ENCODE measurements at places on chromosomes 4 and X.

DNA sequence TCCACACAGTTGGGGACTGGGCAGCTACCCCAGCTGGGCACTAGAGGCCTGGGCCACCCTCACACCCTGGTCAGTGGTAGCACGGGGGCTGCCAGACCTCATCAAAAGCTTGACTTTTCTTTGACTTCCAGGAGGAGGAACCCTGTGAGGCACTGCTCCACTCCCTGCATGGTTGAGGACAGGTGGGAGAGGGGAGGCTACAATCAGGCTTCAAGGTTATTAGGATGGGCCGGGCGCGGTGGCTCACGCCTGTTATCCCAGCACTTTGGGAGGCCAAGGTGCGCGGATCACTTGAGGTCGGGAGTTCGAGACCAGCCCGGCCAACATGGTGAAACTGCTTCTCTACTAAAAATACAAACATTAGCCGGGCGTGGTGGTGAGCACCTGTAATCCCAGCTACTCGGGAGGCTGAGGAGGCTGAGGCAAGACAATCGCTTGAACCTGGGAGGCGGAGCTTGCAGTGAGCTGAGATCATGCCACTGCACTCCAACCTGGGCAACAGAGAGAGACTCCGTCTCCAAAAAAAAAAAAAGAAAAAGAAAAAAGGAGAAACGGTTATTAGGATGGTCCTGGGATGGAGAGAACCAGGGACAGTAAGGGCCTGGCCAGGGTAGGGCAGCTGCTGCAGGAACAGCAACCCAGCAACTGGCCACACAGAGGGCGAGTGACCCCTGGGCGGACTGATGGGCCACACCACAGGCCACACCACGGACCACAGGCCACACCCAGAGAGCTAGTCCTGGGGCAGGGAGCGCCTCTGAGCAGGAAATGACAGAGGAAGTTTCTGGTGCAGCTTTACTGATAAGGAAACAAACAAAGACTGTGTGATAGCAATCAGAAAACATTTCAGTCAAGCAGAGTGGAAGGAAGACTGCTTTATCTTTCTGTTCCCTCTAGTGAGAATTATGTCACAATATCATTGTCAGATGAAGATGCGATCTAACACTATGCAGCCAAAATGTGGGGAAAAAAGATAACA, 20.5 kb upstream of the OPN1LW start:
- no peak overlapping the region for H3K27ac ChIP-seq
- peaks cover 13% of the 10 kb centered on the region for H3K4me1 ChIP-seq
- no peaks in the 10 kb centered on the region for H3K27me3 ChIP-seq

GRCh38 chr4:84496706-84497503, 2.2 kb downstream of the NKX6-1 start:
- H3K4me1 ChIP-seq, result peaks cover 33% of the 10 kb centered on the region
- H3K4me3 ChIP-seq, result peak overlapping the region; percentile 56
- no peaks in the 10 kb centered on the region for H3K36me3 ChIP-seq

GRCh38 chrX:24219320-24219719, 69.8 kb downstream of the ZFX start:
- H3K27ac ChIP-seq, result no peak overlapping the region
- DNase-seq, result no peak
- H3K4me3 ChIP-seq, result no peak overlapping the region
- H3K4me1 ChIP-seq, result peaks cover 44% of the 10 kb centered on the region
- H3K36me3 ChIP-seq, result peaks cover 4% of the 10 kb centered on the region
- no peaks in the 10 kb centered on the region for H3K27me3 ChIP-seq

DNA sequence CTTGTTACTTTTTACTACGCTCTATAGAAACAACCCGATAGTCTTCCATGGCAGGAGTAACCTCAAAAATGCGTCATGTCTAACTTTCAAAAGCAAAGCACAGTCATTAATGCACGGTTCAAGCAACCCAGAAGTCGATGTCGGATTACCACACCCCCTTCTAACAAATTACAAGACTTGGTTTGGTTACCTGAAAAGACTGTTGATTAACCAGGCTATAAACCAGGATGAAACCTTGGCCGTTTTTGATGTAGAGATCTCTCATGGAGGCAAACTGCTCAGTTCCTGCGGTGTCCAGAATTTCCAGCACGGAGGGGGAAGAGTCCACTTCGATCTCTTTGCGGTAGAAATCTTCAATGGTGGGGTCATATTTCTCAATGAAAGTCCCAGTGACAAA, 2.4 kb downstream of the RAP2C start:
- H3K27ac ChIP-seq, result peak overlapping the region; percentile 99
- no peaks in the 10 kb centered on the region for H3K27me3 ChIP-seq
- H3K4me1 ChIP-seq, result peaks cover 55% of the 10 kb centered on the region

- H3K27ac ChIP-seq, result no peak overlapping the region
- no peaks in the 10 kb centered on the region for H3K36me3 ChIP-seq
- DNase-seq, result no peak
- no peaks in the 10 kb centered on the region for H3K27me3 ChIP-seq
- no peaks in the 10 kb centered on the region for H3K4me1 ChIP-seq
- H3K4me3 ChIP-seq, result no peak overlapping the region
Observed at GRCh38 chrX:128897621-128898020, 625.7 kb downstream of the SMARCA1 start.

DNA sequence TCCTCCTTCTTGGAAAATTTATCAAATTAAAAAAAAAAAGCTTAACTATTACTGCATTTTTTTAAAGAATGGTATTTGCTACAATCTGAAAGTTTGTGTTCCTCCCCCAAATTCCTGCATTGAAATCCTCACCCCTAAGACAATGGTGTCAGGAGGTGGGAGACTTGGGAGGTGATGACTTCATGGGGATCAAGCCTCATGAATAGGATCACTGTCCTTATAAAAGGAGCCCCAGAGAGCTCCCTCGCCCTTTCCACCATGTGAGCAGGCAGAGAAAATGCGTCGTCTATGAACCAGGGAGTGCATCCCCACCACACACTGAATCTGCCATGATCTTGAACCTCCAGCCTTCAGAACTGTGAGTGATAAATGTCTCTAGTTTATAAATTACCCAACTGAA, 38.0 kb downstream of the DHRSX start:
- H3K4me3 ChIP-seq, result no peak overlapping the region
- peaks cover 12% of the 10 kb centered on the region for H3K4me1 ChIP-seq
- DNase-seq, result no peak
- H3K27ac ChIP-seq, result peak overlapping the region; percentile 82
- H3K27me3 ChIP-seq, result no peaks in the 10 kb centered on the region

DNA sequence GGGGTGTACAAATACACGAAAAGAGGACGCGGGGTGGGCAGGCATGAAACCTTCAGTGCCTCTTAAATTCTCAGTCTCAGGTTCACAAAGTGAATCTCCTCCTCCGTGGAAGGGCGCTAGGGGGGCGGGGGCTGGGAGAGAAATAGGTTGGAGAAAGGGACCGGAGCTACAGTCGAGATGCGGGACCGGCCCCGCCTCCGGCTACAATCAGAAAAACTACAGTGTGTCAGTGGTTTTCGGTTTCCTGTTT, 3.4 kb downstream of the MAML3 start:
- peak; percentile 84 for DNase-seq
- no peaks in the 10 kb centered on the region for H3K36me3 ChIP-seq
- H3K4me3 ChIP-seq, result peak overlapping the region; percentile 95

DNA sequence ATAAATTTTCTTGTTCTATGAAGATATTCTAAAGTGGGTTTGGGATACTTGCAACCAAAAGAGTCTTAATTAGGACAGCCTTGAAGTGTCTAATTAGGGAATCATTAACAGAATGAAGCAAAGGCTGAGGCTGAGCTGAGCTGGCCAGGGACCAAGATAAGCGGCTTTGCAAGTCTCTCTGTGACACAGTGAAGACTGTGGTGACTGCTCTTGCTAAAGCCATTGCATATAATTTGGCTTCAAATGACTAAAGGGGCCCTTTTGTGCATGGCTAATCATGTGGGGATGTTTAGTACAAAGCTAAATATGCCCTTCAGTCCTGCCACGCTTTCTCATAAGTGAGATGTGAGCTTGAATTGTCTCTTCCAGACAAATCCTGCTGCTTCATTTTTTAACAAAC, 31.2 kb upstream of the GYPA start:
- peaks cover 15% of the 10 kb centered on the region for H3K4me1 ChIP-seq
- no peak overlapping the region for H3K27ac ChIP-seq
- no peak for DNase-seq
- H3K36me3 ChIP-seq, result no peaks in the 10 kb centered on the region
- peaks cover 13% of the 10 kb centered on the region for H3K27me3 ChIP-seq

GRCh38 chr4:166324321-166324720, 451.3 kb downstream of the TLL1 start:
- no peak overlapping the region for H3K27ac ChIP-seq
- H3K27me3 ChIP-seq, result no peaks in the 10 kb centered on the region
- peaks cover under 1% of the 10 kb centered on the region for H3K4me1 ChIP-seq
- H3K4me3 ChIP-seq, result no peak overlapping the region
- H3K36me3 ChIP-seq, result peaks cover 1% of the 10 kb centered on the region
- no peak for DNase-seq

DNA sequence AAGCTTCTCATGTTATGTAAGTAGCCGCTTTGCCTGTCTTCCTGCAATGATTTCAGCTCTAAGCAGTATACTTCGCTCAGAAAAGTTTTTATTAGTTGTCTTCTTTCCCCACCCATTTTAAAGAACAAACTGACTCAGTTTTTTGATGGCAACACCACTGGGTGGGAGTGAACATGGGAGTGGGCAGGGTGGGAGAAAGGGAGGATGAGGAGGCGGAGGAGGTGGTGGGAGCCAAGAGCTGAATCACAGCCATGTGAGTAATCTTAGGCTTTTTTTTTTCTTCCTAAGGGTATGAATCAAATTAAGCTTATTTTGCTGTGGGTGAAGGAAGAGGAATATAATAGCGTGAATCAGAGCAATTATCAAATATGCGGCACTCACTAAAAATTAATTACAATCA, 574.3 kb upstream of the DIPK2B start:
- peaks cover 51% of the 10 kb centered on the region for H3K4me1 ChIP-seq
- peak overlapping the region; percentile 81 for H3K27ac ChIP-seq
- no peaks in the 10 kb centered on the region for H3K36me3 ChIP-seq
- no peaks in the 10 kb centered on the region for H3K27me3 ChIP-seq

Measured in mesothelial cell of epicardium (in vitro differentiated cells).